Suprapubic skin (tissue), 4 donors: ENCODE measurements at places on chromosomes 3 and 15.
A peak's percentile ranks its signal among the peaks of the same experiment; 100 is the strongest.

- DNase-seq: peak; percentile 17
Observed at GRCh38 chr3:134900482-134900881, 105.4 kb downstream of the EPHB1 start.

GRCh38 chr3:70433091-70433490 is 120.7 kb upstream of the MDFIC2 start:
- no peak for DNase-seq

DNA sequence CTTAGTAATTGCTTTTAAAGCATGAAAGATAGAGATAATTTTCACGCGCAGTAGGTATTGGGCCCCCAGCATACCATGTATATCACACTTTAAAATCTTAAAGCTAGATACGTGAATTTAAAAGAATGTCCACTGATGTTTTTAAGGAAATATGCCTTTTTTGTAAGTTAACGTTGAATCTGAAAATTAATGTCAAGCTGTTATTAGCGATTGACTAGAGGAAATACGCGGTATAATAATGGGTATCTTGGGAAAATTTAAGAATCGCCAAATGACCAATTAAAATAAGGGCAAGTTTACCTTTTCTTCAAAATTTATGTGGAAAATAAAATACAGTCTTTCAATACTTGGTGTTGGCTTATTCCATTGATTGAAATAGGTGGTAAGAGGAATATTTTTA is 13.3 kb upstream of the CHD2 start:
- no peak for DNase-seq

GRCh38 chr3:5035113-5035512 is 55.9 kb downstream of the BHLHE40 start:
- DNase-seq: no peak

GRCh38 chr3:128619146-128619890 is 31.3 kb downstream of the RPN1 start:
- DNase-seq: no peak

DNA sequence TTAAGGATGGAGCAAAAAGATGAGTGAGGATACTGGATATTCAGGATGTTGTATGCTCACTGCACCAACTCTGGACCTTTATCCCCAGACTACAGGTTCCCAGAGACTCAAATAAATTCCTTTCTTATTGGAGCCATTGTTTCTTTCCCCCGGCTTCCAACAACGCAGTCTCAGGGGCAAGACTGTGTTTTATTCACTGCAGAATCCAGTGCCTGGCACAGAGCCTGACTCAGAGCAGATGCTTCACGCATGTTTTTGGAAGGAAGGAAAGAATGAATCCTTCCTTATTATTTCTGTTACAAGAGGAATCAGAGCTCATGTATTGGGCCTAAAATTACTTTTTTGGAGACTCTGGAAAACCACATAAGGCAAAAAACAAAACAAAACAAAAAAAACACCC is 96.0 kb upstream of the VGLL4 start:
- DNase-seq: no peak

DNA sequence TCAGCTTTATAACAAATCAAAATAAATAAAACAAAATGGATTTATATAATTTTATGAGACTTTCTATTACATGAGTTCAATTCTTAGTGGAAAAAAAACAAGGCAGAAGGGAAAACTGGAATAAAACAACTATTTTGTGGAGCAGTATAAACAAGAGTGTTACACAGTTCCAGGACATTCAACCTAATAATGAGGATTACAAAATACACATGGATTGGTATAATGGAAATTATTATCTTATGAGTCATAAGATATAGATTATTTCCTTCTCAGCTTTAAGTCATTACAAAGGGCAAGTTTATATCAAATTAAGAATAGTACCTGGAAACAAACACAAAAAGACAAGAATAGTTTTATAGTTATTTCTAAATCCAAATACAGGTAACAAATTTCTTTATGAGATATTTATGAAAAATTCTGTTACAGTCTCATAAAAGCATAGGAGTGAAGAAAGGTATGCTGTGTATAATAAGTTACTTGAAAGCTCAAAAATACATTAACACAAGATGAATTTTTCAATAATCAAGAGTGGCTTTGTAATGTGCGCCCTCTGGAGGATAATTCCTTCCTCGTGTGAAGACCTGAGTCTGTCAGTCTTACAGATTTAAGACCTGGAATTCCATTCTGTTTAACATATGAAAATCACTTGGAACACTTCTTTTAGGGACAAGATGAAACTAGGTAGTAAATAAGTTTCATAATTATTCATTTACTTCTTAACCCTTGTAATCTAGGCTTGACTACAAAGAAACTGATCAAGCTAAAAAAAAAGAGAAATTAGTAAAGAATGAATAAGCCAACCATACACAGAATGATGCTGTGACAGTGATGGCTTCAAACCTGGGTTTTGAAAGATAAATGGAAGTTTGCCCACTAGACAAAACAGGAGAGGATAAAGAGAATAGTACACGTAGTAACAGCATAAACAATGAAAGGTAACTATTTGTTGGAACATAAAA is 9.5 kb downstream of the COPS2 start:
- DNase-seq: no peak

GRCh38 chr3:29348316-29348715 is 67.4 kb downstream of the RBMS3 start:
- no peak for DNase-seq
